SW480 (cell line): ENCODE measurements at places on chromosomes 6 and 20.

GRCh38 chr6:137219664-137220252, 573 bp upstream of the IFNGR1 start:
- no peak for DNase-seq

DNA sequence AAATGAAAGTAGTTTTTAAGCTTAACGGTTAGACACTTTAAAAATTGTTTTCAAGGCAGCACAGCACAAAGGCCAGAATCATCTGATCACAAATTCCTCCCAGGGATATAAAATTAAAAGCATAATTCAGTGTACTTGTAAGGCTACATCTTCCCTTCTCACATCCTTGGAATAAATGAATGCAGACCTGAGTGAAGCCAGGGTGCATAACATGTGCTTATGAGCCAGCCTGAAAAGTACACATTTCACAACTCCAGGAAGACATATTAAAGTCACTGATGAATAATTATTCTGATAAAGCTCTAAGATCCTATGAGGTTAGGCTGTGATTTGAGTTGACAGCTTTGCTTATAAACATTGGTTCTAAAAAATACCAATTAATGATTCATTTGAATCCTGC, 163.6 kb downstream of the BTBD9 start:
- DNase-seq: no peak

GRCh38 chr20:44324343-44324742, 12.5 kb upstream of the R3HDML start:
- peak; percentile 64 for DNase-seq

GRCh38 chr6:147117580-147117979, 86.6 kb upstream of the STXBP5 start:
- no peak for DNase-seq

- DNase-seq: no peak
These were observed 395.0 kb downstream of the HDGFL1 start for GRCh38 chr6:22964334-22964733.
